ENCODE measurements at places on chromosomes 4 and X.

GRCh38 chrX:77444545-77444944, 2.6 kb upstream of the FGF16 start:
- no peak for DNase-seq

DNA sequence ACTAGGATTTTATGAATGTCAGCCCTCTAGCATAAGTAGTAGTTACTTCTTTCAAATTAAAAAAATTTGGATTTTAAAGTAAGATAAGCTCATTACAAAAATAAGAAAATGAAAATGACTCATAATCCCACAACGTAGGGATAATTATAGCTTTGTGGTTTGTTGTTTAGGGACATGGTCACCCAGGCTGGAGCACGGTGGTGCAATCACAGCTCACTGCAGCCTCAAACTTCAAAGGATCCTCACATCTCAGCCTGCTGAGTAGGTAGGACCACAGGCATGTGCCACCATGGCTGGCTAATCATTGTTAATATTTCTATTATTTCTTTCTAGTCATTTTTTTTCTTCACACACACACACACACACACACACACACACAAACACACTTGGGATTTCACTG, 57.6 kb downstream of the PLAC1 start:
- DNase-seq: peak; percentile 59

DNA sequence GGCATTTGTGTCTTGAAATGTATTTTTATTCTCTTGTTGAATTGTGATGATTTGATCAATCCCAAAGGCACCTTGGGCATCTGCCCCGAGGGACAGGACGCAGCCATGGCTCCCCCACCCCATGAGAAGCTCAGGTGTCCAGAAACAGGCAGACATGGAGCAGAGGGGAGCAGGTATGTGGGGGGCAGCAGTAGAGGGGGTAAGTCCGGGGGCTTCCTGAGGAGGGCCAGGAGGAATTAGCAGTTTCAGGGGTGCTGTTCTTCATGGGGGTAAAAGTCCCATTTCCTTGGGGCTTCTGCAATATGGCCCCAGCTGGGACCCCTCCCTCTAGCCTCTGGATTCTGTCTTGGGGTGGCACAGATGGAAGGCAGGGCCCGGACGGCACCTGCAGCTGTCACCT, 67.0 kb upstream of the HMX1 start:
- no peak for DNase-seq

GRCh38 chr4:17709763-17710068, 71.7 kb downstream of the FAM184B start:
- no peak for DNase-seq

DNA sequence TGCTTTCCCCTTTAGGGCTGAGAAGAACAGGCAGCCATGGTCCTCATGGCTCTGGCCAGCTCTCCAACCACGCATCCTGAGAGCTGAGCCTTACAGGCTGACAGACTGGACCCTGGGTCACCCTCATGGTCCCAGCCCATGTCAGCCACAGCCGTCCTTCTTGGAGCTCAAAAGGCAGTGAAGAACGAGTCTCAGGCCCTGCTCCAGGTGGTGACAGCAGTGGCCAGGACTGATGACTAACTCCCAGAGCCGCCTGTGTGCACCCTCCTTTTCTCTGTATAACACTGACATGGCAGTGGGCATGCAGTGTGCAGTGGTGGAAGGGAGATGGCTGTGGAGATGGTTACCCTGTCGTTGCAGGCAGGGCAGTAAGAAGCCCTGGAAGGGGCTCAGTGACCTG, 10.3 kb upstream of the DUSP9 start:
- DNase-seq: no peak

All from astrocyte of the spinal cord (primary cell).